ENCODE measurements at places on chromosomes 3 and 15. TPM values are rescaled to one million over a fixed set of nuclear protein-coding genes. Genes with fewer than 3 reads are reported as not detected.

The ARPP19 gene
- total RNA-seq: 184 TPM

The CCDC33 gene
- not detected for total RNA-seq

The SLC12A1 gene
- total RNA-seq: not detected

The EXD1 gene
- not detected for total RNA-seq

The DCP1A gene
- total RNA-seq: 32.9 TPM

The CD276 gene
- 74.2 TPM for total RNA-seq

The PDZRN3 gene
- total RNA-seq: 13.6 TPM

The PRR20G gene
- not detected for total RNA-seq

The CX3CR1 gene
- total RNA-seq: 0.61 TPM

The SAMD7 gene
- total RNA-seq: not detected

The CDV3 gene
- total RNA-seq: 260 TPM

DNA sequence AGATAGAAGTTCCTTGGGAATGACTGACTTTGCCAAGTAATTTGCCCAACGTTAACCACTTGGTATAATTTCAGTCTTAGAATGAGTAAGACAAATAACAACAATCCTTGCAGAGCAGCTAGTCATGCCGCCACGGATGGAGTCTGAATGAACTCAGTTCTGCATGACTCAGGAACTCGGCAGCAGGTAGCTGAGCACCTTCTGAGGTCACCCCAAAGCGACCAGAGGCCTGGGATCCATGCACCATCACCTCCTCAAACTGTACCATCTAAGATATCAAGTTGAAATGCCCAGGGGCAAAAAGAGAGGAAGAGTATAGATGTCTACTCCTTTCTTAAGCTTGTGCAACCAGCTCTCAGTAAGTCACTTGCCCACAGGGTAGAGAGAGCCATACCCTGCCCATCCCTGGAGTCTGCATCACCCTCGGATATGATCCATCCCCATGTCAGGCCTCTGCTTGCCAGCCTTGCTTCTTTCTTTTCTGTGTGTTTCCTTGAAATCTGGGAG is 8.5 kb upstream of the CDCP1 start:
- DNase-seq: no peak

DNA sequence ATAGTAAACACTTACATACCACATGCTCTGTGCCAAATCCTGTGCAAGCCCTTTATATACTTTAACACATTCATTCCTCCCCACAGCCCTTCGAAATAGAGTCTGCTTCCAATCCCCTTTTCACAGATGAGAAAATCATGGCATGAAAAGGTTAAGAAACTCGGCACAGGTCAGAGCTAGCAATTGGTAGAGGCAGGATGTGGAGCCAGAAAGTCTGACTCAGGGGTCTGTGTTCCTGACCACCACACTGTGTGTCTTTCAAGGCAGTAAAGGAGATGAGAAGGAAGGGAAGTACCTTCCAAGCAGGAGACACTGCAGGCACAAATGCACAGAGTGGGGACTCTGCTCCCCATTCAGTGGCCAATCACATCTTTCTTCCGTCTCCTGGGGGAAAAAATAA is 61.1 kb downstream of the SCN11A start:
- DNase-seq: no peak

- no peak for DNase-seq
Observed at GRCh38 chr15:70201425-70201775, 103.7 kb upstream of the TLE3 start.

DNA sequence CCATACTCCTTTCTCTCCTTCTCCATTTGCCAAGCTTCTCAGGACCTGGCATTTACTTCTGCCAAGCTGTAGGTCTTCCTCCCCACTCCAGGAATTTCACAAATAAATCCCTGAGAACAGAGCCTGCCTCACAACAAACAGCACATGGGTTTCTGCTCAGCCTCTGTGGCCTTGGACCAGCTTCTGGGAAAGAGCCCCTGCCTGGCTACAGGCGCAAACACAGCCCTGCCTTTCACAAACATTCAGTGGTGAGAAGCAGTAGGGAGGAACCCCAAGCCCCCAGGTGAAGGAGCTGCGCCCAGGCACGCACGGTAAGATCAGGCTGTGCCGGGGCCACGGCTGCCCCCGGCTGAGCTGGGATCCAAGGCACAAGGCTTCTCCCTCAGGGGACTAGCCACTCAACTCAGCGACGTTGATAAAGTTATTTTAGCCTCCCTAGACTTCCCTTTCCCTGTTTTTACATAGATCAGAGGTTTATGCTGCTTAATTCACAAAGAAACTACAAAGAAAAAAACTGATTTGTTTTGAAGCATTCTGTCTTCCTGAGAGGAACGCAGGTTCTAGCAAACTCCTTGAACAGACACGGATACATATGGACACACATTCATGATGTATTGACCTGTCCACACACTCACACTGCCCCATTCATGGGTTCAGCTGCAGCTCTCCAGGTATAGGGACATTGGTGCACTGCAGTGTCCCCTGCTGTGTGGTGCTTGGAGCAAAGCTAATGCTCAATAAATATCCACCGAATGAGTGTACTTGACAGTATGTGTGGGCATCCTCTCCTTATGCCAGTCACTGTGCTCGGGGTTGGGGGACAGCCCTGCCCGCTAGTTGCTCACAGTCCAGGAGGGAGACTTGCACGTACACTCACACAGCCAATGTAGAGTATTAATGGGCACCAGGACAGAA is 25.4 kb downstream of the HES1 start:
- DNase-seq: peak; percentile 63

DNA sequence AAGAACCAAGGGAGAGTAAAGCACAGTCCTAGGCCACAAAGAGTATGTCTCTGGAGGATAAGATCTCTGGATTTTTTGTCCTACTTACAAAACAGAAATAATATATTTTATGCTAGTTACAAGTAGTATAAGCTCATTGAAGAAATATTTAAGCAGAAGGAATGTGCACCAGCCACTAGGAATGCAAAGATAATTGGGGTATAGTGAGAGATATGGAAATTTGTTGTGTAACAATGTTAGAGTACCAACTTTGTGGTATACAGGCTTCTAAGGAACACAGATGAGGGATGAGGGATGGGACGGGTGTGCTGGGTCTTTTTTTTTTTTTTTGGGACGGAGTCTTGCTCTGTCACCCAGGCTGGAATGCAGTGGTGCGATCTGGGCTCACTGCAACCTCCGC is 26.5 kb downstream of the AKAP13 start:
- DNase-seq: no peak

DNA sequence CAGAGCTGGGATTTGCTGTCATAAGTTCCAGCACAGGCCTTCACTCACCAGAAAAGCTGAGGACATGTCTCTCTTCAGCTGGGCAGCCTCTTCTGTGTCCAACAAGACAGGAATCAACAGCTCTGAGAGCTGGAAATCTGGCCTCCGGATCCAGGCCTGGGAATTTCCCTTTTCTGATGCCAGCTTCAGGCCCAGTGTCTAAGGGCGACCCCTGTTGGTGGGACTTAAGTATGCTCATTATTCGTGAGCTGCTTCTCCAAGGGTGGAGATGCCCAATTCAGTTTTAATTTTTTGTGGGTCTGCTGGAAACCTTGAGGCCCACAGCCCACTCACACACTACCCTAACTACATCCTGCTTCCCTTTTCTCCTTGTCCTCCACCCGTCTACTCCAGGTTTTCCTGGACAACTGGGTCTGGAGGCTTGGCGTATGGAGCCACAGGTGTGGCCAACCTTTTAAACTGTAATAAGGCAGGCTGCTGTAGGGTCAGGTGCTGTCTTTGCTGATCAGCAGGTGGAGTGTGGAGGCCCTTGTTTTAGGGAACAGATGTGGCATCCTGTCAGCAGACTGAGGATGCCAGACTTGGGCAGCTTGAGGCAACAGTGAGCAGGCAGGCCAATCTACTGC is 2.6 kb upstream of the CEMIP start:
- DNase-seq: peak; percentile 65

DNA sequence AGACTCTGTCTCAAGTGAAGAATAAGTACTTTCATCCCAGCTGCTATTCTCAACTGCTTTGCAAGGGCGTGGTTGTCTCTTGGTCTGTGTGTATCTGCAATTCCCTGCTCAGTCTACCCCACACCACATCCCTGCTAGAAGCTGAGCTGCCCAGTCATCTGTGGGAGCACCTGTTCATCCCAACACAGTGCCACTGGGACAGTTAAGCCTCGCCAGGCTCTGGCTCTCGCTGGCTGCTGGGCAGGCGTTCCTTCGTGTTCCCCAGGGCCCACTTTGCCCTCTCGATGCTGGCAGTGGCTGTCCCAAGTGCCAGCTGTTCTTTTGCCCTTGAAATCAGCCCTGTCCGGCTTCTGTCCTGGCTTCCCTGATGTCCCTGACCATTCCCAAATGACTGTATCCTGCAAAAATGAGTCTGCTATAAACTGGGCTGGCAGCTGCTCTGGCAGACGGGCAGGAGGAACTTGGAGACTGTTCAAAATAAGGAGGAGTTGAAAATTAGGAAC is 91.6 kb upstream of the KLHL25 start:
- no peak for DNase-seq

DNA sequence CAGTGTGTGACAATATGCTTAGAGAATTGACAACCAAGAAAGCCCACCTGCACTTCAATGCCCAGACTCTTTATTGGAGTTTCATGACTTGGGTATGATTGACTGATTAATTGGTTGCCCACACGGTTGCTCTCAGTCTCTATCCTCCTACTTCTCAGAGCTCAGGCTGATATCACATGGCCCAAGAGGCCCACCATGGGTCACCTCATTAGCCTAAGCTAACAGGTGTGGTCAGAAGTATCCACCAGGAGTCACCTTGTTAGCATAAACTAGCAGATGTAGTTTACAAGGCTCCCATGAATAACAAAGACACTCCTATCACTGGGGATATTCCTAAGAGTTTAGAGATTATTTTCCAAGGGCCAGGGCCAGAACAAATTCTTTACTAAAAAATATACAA is 120.2 kb upstream of the MBNL1 start:
- no peak for DNase-seq

- DNase-seq: no peak
Observed at GRCh38 chr15:47964229-47964628, 156.6 kb upstream of the SLC24A5 start.

DNA sequence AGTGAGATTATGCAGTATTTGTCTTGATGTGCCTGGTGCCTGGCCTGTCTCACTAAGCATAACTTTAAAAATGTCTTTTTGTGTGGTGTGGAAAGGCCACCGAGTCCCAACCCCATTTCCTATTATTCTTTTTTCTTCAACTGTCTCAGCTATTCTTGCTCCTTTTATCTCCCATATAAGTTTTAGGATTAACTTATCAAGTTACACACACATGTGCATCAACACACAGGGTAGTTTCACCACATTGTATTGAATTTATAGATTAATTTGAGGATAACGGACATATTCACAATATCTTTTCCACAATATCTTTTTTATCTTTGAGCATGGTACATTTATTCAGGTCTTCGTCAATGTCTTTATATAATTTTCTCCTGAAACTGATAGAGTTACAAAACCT is 127.6 kb downstream of the RYR3 start:
- no peak for DNase-seq

GRCh38 chr15:56102441-56102840 is 109.0 kb upstream of the NEDD4 start:
- no peak for DNase-seq

DNA sequence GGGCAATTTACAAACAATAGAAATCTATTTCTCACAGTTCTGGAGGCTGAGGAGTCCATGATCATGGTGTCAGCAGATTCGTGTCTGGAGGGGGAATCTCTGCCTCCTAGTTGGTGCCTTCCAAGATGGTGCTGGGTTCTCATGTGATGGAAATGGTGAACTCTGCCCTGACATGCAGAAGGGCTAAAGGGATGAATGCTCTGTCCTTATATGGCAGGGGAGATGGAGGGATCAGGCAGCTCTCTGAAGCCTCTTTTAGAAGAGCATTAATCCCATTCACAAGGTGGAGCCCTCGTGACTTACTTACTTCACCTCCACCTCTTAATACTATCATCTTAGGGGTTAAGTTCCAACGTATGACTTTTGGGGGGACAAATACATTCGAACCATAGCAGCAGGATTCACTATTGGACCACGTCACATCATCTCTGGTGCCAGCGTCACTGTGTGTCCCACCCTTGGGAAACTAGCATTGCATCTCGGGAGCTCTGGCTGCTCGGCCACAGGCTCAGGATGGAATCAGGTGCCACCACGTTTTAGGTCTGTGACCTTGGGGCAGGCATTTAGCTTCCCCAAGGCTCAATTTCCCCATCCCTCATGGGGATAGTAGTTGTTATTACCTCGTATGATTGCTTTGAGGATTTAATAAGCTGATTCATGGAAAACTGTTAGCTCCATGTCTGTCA is 53.0 kb downstream of the SV2B start:
- no peak for DNase-seq

- DNase-seq: no peak
Observed at GRCh38 chr3:56355570-56356185, 112.6 kb downstream of the ERC2 start.

DNA sequence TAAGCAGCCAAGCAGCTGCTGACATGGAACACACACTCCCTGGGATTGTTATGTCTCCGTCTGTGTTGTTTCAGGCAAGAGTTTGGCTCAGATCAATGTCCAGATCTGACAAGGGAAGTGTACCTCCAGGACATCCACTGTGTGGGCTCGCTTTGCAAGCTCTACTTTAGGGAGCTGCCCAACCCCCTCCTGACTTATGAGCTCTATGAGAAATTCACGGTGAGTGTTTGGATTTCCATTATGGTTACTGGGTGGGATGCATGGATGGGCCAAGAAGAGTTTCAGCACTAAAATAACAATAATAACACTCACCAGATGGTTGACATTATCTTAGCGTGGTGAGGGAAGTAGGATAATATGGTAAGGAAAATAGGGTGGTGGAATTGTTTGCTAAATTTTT is 74.1 kb downstream of the ARHGAP31 start:
- no peak for DNase-seq

DNA sequence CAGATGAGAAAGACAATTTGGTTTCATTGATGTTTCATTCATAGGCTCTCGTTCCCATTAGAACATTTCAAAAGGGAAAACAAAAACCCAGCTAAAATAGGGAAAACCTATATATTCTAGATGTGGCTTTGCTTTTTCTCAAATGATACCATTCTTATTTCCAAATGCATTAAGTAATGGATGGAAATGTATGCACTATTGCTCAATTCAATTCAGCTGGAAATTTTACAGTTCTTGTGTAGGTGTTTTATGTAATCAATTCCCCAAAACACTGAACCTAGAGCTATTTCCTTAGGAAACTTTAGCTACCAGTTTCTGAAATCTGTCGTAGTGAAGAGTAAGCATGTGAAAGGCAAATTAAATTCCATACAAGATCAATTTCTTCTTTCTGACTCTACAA is 11.7 kb downstream of the IL1RAP start:
- DNase-seq: no peak

GRCh38 chr3:52670621-52671521 is 14.8 kb downstream of the PBRM1 start:
- no peak for DNase-seq
